GM03348 (cell line): ENCODE measurements at places on chromosomes 4 and X.

DNA sequence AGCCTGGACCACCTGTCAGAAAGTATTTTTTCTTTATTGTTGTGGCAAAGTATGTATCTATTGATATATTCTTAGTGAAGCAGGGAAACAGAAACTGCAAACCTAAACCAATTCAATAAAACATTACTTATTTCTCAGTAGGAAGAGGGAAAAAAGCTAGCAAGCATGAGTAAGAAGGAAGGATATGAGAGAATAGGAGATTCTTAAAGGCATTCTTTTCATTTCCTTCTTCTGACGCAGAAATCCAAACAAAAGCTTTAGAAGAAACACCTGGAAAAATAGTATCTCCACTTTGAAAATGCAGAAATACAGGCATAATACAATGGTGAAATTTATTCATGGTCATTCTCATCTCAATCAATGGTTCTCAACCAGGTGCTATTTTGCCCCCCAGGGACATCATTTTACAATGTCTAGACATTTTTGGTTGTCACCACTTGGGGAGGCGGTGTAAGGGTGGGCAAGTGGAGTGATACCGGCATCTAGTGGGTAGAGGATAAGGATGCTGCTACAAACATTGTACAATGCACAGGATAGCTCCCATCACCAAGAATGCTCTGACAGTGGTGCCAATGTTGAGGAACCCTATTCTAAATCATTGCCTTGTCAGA is 21.7 kb upstream of the ATXN3L start:
- DNase-seq = no peak

DNA sequence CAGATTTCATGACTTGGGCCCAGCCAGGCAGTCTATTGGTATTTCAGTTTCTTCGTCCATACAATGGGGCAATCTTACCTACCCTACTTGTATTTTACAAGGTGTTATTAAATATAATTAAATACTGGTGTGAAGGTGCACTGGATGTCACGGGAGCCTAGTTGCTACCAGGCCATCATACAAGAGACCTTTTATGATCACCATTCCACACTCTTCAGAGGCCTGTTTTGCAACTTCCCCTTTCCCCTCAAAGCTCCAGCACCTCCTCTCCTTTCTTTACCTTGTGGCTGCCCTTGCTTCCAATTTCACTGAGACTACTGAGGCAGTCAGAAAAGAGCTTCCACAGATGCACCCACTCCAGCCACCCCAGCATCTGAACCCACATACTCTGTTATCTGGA is 93.8 kb upstream of the HELT start:
- no peak for DNase-seq

- DNase-seq = no peak
These were observed 236.5 kb downstream of the PARM1 start for GRCh38 chr4:75169427-75169826.

GRCh38 chr4:2241003-2241402 is 918 bp downstream of the HAUS3 start:
- no peak for DNase-seq

DNA sequence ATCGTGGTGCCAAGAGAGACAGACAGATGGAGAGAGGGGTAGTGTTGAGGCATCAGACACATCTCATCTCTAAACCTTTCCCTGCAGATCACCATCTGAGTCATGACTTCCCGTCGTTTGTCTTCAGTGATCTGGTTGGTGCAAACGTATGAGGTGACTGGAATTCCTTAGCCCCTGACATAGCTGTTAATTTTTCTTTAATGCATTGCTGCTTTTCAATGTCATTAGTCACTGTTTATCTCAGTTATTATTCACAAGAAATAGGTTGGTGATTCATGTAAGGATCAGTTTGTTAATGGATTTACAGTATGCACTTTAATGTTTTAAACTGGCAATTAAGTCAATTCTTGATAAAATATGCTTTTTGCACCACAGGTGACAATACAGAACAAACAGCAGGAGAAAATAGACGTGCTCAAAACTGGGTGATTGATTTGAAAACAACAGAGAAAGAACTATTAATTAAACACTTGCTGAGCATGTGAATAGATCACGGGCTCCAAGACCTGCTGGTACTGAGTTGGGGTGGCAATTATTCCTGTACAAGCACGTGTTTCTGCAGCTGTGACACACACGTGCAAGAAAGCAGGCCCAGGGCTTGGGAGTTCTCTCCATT is 1.3 kb upstream of the TMEM154 start:
- peak; percentile 64 for DNase-seq

GRCh38 chrX:19129694-19130093 is 7.4 kb upstream of the ADGRG2 start:
- DNase-seq = no peak

GRCh38 chr4:46445710-46446314 is 55.9 kb upstream of the GABRA2 start:
- DNase-seq = no peak

- no peak for DNase-seq
These were observed 141.1 kb downstream of the QDPR start for GRCh38 chr4:17370818-17371217.

- no peak for DNase-seq
These were observed 39.9 kb downstream of the HTT start for GRCh38 chr4:3114377-3114776.

- DNase-seq = no peak
These were observed 790 bp upstream of the HHIP start for GRCh38 chr4:144645102-144645630.

GRCh38 chrX:27903960-27904359 is 77.3 kb downstream of the DCAF8L1 start:
- DNase-seq = no peak

- no peak for DNase-seq
These were observed 72.7 kb upstream of the BOD1L1 start for GRCh38 chr4:13700021-13700857.

- no peak for DNase-seq
These were observed 50.0 kb downstream of the EVC start for GRCh38 chr4:5760936-5761480.

GRCh38 chr4:6280365-6280996 is 10.8 kb downstream of the WFS1 start:
- DNase-seq = no peak

GRCh38 chr4:176791591-176792325 is 964 bp downstream of the VEGFC start:
- DNase-seq = peak; percentile 58

DNA sequence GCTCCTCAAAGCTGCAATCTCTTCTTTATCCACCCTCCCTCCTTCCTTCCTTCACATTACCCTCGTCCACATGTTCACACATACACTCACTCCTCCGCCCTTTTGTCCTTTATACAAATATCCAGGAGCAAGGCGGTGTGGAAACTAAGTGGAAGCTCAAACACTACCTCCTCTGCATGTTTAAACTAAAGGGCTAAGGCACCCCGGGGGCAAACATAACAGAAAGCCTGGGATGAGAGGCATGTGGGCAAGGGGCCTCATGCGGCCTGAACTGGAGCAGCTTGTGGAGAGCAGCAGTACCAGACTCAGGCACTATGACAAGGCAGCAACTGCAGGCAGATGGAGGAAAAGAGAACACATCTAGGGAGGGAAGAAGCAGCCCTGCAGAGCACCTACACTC is 9.5 kb downstream of the MAB21L2 start:
- no peak for DNase-seq

DNA sequence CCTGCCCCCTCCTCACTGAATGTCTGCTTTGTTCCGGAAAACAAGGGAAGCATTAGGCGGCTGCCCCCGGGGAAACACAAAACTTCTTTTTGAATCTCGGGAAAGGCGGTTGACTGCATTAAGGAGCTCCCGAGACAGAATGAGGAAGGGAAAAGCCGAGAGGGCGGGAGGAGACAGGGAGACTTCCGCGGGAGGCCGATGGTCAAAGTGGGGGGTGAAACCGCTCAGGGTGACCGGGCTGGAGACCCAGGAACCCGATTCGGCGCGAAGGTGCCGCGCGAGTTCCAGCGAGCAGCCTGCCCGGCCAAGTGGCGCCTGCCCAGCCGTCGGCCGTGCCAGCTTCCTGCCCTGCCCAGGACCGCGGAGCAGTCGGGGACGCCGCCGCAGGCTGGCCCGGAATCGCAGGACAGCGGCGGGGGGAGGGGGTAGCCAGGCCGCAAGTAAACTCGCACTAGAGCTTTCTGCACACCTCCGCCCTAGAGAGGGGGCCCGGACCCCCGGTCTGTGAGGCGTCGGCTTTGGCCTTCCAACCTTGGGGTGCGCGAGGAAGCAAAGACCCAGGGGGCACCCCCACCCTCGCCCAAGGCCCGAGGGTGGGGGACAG is 55.1 kb upstream of the BCOR start:
- DNase-seq = peak; percentile 61

DNA sequence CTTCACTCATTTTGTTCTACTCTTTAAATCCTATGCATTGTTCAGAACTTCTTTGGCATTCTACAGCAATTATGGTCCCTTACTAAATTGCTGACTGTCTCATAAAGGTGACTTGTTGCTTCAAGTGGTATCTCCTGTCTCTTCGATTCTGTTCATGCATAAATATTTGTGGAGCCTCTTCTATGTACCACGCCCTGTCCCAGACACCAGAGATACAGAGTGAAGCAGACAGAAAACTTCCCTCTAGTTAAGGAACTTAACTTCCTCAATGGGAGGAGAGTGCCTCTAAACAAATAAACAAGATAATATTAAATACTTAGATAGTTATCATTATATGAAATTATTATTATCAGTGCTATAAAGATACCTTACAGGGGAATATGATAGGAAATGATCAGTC is 235.7 kb downstream of the FRAS1 start:
- DNase-seq = no peak

GRCh38 chrX:15215366-15215765 is 54.5 kb downstream of the ASB9 start:
- DNase-seq = no peak

DNA sequence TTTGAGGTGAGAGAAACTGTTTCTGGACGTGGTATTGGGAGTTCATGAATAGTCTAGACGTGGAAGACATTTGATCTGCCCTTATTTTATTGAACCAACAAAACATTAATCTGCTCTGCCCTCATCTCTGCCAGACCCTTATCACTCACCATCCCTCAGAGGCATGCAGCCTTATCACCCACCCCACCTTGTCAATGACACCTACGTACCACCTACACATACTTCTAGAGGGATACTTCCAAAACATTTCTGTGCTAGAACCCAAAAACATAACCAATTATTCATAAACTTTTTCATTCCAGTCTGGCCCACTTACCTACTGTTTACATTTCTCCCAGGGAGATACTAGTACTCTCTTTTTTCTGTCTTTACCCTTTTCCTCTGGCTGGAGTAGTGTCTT is 105.2 kb downstream of the RS1 start:
- DNase-seq = no peak

- DNase-seq = peak; percentile 49
These were observed 88.4 kb downstream of the ZXDA start for GRCh38 chrX:57821703-57822387.

- no peak for DNase-seq
These were observed 400.7 kb downstream of the ZNF674 start for GRCh38 chrX:46144566-46144965.

DNA sequence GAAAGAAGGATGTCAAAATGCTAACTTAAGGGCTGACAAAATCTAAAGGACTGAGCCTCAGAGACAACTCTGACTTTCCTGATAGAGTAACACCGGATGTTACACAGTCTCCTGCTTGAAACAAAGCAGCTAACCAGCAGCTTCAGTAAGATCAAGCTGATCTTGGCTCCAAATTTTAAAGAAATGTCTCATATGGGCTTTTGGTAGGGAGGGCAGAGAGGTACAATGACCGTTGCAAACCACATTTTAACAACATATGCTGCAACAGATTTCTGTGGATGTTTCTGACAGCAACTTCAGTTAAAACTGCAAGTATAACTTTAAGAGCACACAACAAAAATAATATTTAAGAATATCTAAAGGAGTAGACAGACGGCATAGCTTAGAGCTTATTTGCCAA is 9.1 kb downstream of the RPGR start:
- no peak for DNase-seq

GRCh38 chrX:148517176-148517575 is 16.8 kb downstream of the AFF2 start:
- no peak for DNase-seq

DNA sequence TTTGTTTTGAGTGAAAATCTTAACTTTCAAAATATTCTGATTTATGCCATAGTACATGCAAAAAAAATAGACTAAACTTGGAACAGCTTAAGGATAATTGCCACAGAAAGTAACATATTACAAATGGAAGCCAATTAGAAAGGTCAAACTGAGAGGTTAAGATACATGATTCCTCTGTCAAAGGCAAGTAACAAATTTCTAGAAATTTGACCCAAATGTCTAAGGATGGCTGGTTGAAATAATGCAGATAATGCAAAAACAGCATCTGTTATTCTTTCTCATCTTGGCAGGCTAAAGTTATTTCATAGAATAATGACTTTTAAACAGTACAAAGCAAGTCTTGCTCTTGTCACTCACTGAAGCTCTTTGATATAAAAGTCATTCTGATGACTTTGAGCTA is 10.5 kb downstream of the FGF5 start:
- DNase-seq = no peak

DNA sequence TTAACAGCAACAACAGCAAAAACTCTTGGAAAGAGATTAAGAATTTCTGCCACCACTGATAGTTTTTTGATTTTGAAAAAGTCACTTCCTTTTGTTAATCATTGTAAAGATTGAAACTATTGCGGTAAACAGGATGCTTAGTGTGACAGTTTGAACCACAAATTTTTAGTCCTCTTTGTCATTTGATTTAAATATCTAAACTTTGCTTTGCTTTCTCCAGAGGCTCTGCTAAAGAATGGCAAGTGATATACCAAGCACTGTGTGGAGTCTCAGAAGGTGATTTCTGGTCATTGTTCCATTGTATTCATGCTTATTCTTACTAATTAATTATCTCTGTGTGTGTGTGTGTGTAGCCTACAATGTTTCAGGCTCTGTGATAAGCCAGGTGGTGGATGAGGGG is 155.6 kb downstream of the BMPR1B start:
- no peak for DNase-seq

- no peak for DNase-seq
These were observed 736.3 kb upstream of the PCDH7 start for GRCh38 chr4:29983890-29984289.

GRCh38 chr4:180560896-180561295 is 1682.3 kb upstream of the TENM3 start:
- no peak for DNase-seq

GRCh38 chr4:93617606-93618005 is 210.9 kb upstream of the ATOH1 start:
- DNase-seq = no peak

DNA sequence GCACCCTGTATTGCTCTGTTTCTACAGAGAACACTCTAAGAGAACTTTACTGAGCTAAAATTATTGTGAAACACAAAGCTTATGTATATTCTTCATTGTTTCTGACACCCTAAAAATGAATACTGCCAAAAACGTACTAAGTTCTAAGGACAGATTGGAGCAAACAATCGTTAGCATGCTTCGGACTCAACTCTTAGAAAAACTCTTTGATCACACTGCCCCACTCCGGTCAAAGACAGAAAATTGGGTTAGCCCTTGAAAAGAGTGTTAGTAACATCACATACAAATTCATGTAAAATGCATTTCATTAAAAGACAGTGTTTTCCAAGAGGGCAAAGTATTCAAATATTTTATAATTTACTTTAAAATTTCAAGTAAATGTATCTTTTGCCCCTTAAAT is 177.4 kb downstream of the DCHS2 start:
- peak; percentile 64 for DNase-seq
